ENCODE measurements at places on chromosomes 7 and 10.
A peak's percentile ranks its signal among the peaks of the same experiment; 100 is the strongest.

DNA sequence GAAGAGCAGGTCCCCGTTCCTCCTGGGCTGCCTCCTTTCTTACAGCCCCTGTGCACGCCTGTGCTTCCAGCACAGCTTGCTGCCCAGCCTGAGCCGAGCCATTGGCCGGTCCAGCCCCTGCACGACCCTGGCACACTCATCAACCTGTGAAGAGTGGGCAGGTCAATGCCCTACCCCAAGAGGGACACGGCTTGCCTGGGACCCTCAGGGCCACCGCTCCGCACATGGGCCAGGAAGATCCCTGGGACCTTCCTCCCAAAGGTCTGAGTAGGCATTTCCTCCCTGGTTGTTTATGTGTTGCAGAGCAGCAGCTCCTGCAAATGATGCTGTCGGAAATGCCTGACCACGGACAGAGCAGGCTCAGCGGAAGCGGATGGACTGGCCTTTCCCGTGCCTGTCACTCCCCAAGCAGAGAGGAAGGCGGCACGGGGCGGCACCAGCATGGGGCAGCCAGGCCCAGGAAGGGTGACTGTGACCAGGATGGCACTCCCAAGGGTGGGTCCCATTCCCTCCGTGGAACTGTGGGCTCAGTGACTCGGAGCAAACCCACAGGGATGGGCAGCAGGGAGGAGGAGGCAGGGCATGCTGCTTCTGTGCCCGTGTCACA is 252.5 kb downstream of the TNS3 start:
- no peak for DNase-seq

DNA sequence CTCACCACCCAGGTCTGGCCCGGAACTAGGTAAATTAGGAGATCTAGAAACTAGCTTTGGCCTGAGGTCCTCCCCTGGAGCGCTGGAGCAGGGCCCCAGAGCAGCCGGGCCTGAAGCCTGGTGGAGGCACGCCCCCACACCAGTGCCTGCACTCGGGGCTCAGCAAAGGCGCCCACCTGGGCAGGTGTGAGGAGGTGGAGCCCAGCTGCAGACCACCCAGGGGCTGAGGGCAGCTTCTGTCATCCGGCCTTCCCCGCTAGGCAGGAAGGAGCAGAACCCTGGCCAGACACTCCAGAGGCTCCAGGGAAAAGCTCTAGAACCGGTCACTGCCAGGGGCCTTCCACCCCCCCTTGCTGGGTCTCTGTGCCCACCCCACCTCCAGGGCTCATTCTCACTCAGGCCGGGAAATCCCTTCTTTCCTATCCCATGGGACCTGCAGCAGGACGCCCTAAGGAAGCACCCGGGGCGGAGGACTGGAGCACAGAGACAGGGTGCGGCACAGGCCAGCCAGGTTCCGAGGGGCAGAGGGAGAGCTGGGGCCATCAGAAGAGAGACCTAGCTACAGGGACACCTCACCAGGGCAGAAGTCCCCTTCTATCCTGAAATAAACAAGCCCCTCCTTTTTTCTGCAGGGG is 161.2 kb downstream of the NRF1 start:
- DNase-seq = no peak

DNA sequence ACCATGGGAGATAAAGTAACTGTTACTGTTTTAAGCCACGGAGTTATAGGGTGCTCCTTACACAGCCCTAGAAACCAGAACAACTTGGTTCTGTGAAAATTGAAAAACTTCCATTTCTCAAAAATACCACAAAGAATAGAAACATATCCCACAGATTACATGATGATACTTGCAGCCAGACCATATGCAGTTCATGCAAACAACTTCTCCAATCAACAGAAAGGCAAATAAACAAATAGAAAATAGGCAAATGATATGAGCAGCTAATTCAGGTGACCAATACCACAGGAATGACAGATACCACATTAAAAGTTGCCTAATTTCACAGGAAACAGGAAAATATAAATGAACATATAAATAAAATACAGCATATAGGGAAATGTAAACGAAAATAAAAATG is 297.5 kb downstream of the HTR7 start:
- DNase-seq = no peak

DNA sequence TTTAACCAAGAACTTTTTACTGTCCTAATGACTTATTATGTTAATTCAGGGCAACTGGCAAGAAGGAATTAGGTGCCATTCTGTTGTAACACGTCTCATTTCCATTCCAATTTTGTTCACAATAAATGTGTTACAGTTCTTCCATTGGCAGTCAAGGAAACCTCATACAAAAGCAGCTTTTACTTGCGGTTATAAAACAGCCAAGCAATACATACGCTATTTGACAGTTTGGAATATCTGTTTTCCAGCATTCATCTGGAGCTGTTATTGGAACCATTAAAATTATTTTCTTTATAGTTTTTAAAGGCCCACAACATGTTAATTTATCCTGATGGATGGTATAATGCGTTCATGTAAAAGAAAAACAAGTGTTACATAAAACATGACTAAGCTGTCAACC is 33.3 kb downstream of the MTERF1 start:
- no peak for DNase-seq

DNA sequence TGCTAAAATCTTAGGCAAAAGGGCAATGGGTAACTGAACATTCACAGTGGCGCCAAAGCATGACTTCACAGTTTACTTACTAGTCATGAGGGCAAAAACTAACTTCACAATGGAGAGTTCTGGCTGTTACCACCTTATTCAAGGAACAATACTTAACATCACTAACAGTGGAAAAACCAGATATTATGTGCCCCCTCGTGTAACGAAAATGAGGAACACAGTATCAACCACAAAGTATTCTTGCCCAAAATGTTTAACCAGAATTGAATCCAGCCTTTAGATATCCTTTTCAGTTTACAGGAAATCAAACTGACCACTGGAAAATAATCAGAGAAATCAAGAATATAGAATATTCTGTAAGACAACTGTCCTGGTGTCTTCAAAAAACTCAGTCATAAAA is 9.5 kb downstream of the C7orf25 start:
- DNase-seq = no peak

GRCh38 chr10:81008726-81009125 is 471.0 kb downstream of the SH2D4B start:
- no peak for DNase-seq

DNA sequence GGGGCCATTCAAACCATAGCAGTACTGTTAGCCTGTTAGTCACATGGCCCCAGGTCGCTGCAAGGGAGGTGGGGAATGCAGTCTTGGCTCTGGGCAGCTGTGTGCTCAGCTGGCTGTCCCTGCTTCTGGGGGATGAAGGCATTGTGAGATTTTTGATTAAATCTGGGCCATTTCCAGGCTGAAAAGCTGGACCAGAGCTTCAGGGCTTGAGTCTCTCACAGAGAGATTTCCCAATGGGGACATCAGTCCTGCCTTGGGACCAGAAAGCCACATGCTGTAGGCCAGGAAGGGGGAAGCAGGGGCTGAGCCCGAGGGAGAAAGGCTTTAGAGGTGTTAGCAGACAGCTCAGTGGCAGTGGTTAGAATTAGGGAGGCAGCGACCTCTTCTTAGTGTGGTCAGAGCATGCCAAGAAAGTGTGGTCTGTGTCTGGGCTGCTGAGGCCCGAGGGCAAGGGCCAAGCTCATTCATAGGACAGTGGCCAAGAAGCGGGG is 33.6 kb downstream of the PALD1 start:
- peak; percentile 34 for DNase-seq

DNA sequence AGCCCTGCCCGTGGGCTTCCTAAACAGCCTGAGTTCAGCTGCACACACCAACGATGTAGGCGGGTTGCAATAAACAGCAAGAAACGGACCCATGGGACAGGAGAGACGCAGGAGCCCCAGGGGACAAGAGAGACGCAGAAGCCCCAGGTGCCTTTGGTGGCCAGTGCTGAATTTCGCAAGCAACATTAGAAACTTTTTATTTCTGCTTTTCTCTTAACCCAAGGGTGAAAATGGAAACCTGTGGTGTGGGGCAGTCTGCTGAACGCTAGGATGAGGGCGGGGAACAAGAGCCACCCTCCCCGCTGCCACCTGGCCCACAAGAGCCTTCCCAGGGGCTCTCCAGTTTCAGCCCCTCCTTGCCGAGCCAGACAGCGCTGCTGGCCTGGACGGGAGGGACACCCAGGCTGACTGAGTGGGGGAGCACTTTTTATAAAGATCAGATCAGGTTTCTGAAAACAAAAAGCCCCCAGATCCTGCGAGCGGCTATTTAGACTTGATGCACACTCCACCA is 20.0 kb upstream of the GPR146 start:
- DNase-seq = peak; percentile 61

- DNase-seq = no peak
Measured at GRCh38 chr7:50189371-50189770, 96.3 kb upstream of the ZPBP start.

- DNase-seq = no peak
Measured at GRCh38 chr7:23558303-23558702, 26.5 kb upstream of the TRA2A start.

DNA sequence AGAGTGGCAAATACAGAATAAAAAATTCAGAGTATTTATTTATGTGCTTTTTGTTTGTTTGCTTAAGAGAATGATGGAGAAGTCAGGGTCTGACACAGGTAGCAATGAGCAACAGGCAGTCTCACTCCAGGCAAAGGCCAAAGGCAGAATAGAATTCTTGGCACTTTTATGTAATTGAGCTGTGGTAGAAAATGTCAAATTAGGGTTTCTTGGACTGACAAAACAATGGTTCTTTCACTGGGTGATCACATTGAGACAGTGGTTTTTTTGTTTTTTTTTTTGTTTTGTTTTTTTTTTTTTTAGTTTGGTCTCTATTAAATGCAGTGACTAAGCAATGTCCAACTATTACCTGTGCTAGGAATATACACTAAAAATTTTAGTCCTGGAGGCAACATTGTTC is 27.4 kb downstream of the POM121L12 start:
- DNase-seq = no peak

DNA sequence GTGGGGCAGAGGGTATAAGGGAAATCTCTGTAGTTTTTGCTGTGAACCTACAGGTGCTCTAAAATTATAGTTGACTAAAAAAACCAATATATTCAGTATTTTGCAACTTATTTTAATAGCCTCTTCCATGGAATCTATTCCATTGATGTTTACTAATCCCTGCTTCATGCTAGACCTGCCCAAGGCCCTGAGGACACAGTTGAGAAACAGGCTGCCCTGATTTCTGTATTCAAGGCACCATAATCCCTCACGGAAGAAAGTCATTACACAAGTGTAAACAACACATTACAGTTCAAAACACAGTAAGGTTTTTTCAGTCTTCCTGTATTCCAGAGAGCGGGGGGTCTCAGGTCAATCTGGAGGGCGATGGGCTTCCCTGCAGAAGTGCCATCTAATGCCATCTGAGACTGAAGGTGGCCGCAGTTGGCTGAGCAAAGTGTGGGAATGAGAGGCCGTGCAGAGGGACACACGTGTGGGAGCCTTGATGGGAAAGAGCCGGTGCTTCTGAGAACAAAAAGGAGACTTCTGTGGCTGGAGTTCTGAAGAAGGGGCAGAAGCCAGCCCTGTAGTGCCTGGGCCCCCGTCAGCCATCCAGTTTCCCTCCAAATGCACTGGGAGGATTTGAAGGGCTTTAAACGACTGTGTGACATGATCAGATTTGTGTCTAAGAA is 146.9 kb downstream of the PTPN20 start:
- DNase-seq = no peak

DNA sequence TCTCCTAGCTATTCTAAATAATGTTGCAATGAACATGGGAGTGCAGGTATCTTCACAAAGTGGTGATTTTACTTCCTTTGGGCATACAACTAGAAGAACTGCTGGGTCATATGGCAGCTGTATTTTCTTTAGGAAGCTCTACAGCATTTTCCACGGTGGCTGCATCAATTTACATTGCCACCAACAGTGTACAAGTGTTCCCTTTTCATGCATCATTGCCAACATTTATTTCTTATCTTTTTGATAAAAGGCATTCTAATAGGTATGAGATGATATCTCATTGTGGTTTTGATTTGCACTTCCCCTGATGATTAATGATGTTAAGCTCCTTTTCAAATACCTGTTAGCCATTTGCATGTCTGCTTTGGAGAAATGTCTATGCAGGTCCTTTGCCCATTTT is 52.6 kb downstream of the NT5C2 start:
- DNase-seq = no peak

- DNase-seq = no peak
Measured at GRCh38 chr10:74439213-74439612, 288.2 kb downstream of the ADK start.

DNA sequence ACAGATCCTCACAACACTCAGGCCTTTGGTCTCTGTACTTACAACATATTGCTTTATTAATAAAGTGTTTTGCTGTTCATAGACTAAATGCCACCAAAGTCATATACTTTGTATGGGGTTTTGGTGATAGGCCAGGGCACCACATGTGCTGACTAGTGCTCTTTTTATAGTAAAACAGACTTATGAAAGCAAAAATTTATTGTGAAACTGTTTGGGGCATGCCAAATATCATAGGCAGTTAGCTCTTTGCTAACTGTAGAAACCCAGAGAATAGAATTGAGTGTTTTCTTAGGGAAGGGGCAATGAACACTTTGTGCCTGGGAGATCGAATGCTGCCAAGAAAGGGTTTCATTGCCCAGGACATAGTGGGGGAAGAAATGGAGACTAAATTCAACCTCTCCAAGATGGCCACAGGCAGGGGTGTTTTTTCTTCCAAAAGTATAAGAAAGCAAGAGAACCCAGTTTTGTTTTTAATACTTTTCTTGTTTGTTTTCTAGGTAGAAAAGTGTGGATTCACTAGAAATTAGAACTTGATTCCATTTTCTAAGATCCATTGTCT is 142.7 kb downstream of the TRIL start:
- DNase-seq = no peak

GRCh38 chr7:33547880-33548279 is 357.5 kb upstream of the BMPER start:
- peak; percentile 37 for DNase-seq

GRCh38 chr10:817371-817770 is 114.1 kb downstream of the LARP4B start:
- no peak for DNase-seq

DNA sequence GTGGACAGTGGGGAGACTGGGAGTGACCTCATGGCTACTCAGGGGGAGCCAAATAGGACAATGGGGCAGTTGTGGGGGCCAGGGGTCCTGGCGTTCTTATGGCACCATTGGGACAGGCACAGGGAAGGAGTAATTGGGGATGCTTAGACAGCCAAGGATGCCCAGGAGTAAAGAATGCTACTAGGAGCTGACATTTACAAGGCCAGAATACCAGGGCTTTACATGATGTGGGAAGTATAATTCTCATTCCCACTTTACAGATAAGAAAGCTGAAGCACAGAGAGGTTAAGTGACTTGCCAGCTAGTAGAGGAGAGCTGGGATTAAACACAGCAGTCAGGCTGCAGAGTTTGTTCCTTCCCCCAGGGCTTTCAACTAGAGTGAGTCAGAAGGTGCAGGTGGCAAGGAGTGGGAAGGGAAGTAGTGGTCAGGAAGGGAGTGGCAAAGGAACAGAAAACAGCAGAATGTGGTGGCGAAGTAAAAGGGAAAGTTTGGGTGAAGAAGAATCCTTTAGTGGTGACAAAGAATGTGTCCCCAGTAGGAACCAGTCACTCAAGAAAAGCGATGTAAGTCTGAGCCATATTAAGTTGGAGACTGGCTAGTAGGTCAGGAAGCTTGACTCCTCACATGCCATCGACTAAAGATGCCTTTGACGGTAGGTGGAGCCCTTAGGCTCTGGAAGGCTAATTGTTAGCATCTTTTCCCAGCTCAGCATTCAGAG is 32.8 kb downstream of the CPVL start:
- no peak for DNase-seq
